ENCODE measurements at places on chromosomes 12 and 14.
A peak's percentile ranks its signal among the peaks of the same experiment; 100 is the strongest.

- DNase-seq, result peak; percentile 65
Measured at GRCh38 chr12:6960593-6961277, 9.6 kb downstream of the PTPN6 start.

DNA sequence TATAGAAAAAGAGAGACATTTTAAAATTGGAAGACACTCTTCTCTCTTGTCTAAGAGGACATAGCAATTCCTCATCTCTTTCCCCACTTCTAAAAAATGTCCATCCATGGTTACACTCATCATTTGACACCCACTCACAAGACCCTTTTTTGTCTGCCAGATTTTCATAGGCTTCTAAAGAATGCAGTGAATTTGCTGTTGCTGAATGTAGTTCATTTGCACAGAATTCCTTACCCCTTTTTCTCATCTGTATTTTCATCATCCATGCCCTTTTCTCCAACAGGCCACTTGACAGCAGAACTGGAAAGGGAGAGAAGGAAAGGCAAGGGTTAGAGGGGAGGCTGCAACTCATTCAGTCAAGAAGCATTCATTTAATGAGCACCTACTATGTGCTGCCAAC, 128.0 kb downstream of the NUAK1 start:
- no peak for DNase-seq

- DNase-seq, result no peak
Measured at GRCh38 chr12:77594366-77594765, 236.3 kb upstream of the NAV3 start.

DNA sequence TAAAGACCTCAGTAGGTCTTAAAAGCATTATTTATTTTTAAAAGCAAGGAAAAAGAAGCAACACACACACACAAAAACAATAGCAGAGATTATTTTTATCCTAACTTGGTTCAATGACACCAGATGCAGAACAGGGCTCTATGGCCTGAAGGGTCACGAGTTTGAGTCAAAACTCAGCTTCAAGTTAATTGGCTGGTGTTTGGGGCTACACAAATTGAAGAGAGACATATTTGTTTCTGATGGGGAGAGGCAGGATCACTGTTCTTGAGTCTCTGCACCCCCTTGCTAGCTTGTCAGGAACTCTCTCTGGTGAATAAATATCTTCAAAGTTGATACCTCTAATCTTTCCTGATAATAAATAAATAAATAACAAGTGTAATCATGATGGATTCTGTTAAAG, 466.1 kb downstream of the PRKD1 start:
- DNase-seq, result no peak

DNA sequence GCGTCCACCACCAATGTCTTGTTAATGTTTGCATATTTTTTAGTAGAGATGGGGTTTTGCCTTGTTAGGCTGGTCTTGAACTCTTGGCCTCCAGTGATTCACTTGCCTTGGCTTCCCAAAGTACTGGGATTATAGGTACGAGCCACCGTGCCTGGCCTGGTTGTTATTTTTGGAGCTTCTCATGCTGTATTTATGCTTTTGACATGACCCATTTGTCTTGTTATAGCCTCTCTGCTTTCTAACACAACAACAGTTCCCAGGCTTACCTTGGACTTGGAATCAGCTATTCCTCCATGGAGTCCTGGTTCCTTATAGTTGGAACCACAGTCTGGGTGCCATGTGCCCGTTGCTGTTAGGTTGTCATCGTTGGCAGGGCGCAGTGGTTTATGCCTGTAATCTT, 29.7 kb downstream of the ZNF410 start:
- DNase-seq, result no peak

GRCh38 chr14:83196236-83196635, 1662.6 kb upstream of the SEL1L start:
- DNase-seq, result no peak

- DNase-seq, result no peak
Measured at GRCh38 chr14:55807053-55807880, 227.3 kb downstream of the KTN1 start.

- DNase-seq, result no peak
Measured at GRCh38 chr14:52977798-52978197, 26.9 kb upstream of the FERMT2 start.

GRCh38 chr14:57686304-57686703, 179.6 kb downstream of the SLC35F4 start:
- no peak for DNase-seq

DNA sequence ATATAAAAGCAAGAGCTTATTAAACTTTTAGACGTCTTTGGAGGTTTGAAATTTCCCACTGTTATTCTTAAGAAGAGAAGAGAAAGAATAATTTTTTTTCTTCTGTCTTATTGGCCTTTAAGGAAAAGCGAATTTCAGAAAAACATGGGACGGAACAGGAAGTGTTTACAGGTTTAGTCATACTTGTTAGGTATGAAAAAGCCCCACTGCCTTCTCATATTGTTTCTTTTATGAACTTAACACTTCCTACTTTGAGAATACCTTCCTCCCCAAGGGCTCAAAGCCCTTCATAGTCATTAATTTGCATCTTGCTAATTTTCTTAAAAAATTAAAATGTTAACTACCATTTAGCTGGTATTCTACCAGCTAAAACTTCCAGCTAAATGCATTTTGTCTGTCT, 82.0 kb downstream of the ETV6 start:
- no peak for DNase-seq

DNA sequence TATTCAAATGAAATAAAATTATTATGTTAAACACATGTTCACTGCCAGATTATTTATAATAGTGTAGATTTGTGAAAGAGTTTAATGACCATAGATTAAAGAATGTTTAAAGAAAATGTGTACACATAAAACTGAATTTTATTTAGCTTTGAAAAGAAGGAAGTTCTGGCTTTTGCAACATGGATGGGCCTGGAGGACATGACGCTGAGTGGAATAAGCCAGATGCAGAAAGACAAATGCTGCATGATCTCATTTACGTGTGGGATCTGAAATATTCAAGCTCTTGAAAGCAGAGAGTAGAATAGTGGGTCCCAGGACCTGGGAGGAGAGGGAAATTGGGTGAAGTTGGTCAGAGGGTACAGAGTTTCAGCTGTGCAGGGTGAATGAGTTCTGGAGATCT, 1261.2 kb downstream of the TMEM121 start:
- DNase-seq, result no peak

Measured in GM13977 (cell line).